B cell (primary cell): ENCODE measurements at places on chromosomes 16 and 17.

GRCh38 chr17:43882761-43883415 is 24.4 kb downstream of the MPP2 start:
- no peak for DNase-seq

GRCh38 chr17:8153525-8153956 is 1.3 kb upstream of the PER1 start:
- DNase-seq = peak; percentile 48

DNA sequence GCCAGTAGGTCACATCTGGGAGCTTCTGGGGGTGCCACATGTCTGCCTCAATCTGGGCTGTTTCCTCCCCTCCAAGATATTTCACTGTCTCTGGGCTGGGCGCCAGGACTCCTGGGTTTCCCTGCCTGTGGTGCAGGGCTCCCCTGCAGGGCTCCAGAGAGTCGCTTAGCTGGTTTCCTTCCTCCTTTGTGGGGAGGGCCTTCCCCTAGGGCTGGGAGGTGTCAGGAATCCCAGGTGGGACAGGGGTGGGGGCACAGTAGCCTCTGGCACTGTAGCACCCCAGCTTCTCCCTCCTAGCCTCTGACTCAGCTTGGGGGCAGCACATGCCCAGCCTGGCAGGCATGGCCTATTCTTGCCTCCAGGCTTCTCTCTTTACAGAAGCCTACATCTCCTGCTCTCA is 2.6 kb downstream of the RARA start:
- DNase-seq = no peak

DNA sequence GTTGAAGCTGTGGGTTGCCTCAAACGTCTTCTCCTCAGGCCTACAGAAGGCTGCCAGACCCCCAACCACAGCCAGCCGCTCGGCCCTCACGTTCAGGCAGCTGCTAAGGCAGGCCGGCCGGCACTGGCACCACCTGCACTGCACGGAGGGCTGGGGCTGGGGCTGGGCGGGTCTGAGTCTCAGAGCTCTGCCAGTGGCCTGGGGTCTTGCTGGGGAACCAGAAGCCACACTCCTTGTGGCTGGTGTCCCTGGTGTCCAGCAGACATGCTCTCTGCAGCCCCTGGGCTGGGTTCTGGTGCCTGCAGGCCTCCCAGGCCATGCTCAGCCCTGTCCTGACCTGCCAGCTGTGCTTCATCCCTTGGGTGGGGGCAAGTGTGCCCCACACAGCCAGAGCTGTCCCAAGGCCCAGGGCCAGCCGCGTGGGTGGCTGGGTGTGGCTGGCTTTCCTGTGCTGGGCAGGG is 42.0 kb downstream of the BAHCC1 start:
- DNase-seq = no peak

GRCh38 chr16:26736084-26736483 is 330.6 kb upstream of the C16orf82 start:
- DNase-seq = no peak

GRCh38 chr17:27526604-27527002 is 70.4 kb downstream of the KSR1 start:
- peak; percentile 69 for DNase-seq

- DNase-seq = no peak
Measured at GRCh38 chr16:51210087-51210486, 59.0 kb upstream of the SALL1 start.

DNA sequence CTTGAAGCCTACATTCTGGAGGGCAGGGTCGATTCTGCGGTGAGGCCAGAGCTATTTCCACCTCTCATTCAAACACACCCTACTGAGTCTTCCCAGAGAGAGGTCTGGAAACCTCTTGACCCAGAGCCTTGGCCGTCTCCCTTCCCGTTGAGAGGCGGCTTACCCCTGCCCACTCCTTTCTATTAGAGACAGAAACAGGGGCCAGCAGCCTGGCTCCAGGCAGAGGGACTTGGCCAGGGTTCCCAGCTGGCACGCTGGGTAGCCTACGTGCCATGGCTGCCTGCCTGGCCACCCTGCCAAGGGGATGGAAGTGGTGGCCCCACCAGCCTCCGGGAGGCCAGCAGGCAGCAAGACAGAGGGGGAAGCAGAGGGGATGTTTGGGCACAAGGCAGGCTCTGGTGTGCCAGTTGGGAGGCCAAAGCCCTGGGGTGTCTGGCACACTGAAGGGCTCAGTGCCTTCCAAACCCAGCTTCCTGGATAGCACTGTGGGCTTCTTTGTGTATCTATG is 6.0 kb downstream of the STAC2 start:
- no peak for DNase-seq

DNA sequence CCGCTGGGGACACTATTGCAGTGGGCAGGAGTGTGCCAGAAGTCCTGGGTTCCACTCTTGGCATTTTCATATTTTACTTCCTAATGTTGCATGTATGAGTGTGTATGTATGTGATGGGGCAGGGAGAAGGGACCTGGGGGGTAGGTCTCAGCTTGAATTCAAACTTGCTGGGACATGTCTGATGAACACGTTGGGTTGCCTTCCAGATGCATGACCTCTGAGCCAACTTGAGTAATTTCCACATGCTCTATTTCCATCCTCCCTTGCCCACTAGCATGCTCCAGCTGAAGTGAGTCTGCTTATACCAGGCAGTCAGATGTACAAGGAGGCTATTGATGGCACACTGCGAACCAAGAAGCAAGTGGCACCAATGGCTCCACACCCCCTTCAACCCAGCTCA is 32.9 kb upstream of the SRSF1 start:
- no peak for DNase-seq

DNA sequence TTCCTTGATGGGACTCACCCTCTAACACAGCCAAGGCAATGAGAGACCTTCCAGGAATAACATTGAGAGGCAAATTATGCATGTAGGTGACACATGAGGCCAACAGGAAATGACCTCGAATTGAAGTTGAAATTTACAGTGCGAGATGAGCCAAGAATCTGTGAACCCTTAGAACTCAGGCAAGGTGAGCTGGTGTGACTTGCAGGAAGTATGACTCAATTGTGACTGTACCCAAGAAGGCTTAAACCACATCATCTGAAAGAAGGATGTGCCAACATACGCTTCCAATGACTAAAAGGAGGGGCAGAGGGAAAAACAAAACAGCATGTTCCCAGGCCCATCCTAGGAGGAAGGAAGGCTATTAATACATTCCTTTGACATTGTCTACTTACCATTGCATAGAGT is 44.8 kb downstream of the PITPNC1 start:
- no peak for DNase-seq

DNA sequence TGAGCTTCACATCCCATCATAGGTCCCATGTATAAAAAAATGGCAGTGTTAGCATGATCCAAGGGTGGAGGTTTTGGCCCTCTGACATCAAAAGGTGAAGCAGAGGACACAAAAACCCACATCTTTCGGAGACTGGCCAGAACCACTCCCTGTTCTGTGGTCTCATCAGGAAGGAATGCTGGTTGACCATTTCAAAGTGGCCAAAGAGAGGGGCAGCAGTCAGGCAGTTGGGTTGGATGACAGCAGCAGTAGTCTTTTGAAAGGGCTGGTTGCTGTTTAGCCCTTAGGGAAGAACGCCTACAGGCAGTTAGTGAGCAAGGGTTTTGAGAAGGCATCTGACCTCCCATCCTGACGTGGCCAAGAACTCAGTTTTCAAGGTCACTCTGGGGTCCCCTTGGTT is 40.5 kb downstream of the LCMT1 start:
- no peak for DNase-seq

DNA sequence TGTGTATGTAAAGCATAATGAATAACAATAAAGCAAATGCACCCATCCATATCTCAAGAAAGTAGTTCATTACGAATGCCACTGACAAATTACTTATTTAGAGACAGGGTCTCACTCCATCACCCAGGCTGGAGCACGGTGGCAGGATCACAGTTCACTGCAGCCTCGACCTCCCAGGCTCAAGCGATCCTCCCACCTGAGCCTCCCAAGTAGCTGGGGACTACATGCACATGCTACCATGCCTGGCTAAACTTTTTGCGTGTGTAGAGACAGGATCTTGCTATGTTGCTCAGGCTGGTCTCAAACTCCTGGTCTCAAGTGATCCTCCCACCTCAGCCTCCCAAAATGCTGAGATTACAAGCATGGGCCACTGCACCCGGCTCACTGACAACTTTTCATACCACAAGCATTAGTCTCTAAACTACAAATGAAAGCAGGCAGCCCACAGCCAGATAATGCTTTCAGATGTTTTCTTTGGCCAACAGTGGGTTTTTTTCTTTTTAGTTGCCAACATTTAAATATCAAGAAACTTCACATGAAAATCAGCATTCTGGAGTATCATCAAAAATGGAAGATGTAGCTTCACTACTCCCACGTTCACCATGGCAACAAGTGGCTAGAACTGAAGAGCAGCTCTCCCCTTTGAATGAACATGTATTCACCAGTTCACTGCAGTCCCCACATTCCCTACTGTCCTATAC is 7.7 kb downstream of the ARHGAP17 start:
- DNase-seq = no peak

DNA sequence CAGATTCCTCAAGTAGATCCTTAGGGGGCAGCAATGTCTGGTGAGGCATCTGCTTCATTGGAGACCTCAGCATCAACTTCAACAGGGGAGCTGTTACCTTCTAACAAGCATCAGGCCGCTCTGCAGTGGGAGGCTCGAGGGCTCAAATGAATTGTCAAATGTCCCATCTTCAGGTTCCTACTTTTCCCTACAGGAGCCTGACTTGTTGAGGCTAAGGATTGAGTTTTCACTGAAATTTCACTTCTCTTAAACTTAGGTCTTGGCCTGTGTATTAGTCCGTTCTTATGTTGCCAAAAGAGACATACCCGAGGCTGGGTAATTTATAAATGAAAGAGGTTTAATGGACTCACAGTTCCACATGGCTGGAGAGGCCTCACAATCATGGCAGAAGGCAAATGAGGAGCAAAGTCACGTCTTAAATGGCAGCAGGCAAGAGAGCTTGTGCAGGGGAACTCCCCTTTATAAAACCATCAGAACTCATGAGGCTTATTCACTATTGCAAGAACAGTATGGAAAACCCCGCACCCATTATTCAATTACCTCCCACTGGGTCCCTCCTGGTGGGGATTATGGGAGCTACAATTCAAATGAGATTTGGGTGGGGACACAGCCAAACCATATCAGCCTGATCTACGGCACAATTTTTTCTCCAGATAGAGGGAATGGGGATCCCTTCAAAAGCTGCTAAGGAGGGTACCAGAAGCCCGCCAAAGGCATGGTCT is 5.1 kb upstream of the CD300LD start:
- DNase-seq = no peak

DNA sequence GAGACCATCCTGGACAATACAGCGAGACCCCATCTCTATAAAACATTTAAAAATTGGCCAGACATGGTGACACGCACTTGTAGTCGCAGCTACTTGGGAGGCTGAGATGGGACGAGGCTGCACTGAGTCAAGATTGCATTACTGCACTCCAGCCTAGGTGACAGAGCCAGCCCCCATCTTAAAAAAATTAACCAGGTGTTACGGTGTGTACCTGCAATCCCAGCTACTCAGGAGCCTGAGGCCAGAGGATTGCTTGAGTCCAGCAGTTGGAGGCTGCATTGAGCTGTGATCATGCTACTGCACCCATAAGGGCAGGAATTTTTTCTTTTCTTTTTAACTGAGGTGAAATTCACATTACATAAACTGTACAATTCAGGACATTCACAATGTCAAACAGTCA is 16.9 kb upstream of the TMC7 start:
- no peak for DNase-seq

GRCh38 chr17:70168977-70169708 is at the start of gene KCNJ2:
Gene KCNJ2 (plus strand): TSS chr17:70169532. CDS start chr17:70175040, 5,508 bp downstream.
- DNase-seq = peak; percentile 74

DNA sequence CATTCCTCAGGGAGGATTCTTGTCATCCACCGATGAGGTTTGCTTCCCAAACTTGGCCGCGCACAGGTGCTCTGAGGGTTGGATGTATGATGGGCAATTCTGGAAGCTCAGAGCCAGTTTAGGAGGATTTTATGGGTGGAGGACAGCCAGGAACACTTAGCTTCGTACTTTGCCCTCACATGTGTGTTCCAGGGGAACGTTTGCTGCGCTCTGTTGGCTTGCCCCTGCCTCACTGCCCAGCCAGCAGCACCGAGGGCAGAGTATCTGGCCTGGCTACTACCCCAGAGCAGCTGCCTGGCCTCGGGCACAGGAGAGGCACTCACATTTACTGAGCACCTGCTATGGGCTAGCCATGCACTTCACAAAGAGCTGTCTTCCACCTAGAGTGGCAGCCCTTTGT is 14.1 kb downstream of the SEZ6 start:
- DNase-seq = no peak

DNA sequence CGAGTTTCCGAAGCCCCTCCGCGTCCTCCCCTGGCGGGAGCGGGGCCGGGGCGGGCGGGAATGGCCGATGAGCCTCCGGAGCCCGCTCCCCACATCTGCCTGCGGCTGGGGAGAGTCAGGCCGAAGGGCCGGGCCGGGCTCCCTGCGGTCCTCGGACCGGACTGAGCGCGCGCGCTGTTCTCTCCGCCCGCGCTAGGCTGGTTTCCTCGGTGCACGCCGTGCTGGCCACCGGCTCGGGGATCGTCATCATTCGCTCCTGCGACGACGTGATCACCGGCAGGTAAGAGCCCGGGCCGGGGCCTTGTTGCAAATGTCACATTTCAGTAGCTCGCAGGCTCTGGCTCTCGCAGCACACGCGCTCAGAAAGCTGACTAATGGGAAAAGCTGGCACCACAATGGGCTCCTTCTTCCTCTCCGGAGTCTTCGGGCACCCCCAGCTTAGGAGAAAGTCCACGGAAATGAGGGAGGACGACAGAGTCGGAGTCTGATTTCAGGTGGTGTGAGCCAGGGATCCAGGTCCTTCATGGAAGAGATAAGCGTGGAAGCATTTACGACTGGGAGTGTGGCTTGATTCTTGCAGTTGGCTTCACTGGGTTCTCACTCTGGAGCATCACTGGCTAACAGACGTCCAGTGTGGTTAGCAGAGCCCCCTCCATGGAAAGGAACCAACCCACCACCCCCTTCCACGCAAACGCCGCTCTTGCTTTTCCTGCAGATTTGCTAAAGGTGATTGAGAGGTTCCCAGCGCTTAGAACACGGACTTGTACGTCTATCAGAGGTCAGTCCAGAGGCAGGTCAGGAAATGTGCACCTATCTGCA is 715 bp downstream of the TLCD3A start:
- DNase-seq = peak; percentile 50

DNA sequence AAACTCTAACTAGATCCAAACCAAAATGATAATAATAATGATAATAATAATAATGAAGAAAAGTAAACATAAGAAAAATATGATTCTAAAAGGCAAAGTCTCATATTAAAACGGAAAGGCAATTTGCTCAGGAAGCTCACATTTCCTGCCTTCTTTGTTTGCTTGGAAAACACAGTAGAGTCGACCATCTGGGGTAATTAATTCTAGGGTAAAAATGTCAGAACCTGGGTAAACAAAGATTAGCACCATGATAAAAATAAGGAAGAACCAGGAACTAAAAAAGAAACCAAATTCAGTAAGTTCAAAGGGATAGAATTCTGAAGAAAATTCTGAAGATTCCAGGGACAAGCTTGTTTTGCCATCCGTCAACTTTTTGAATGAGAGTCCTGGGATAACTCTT is 16.2 kb downstream of the KRABD2 start:
- no peak for DNase-seq
